ELF-1 (cell line): ENCODE measurements at places on chromosomes 7 and 10.

- DNase-seq = no peak
Observed at GRCh38 chr7:2175091-2175490, 57.7 kb downstream of the MAD1L1 start.

GRCh38 chr7:129993275-129993674 lies 40.5 kb upstream of the UBE2H start:
- DNase-seq = no peak

DNA sequence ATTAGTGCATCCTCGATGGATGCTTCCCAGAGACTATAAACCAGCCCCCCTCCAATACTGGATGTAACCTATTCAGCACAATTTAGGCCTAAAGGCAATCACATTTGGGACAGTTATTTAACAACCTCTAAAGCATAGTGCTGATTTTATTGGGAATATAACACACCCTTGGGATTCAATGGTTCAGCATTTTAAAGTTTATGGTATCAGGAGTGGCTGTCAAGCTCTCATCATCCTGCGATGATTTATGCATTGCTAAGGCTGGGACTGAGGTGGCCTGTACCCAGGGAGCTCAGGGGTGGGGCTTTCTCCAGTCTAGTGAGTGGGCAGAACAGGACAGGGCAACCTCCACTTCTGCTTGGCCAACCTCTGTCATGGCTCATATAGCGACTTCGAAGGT lies 464.9 kb downstream of the INHBA start:
- DNase-seq = no peak

GRCh38 chr7:138816650-138817049 lies 18.7 kb upstream of the ATP6V0A4 start:
- DNase-seq = no peak

DNA sequence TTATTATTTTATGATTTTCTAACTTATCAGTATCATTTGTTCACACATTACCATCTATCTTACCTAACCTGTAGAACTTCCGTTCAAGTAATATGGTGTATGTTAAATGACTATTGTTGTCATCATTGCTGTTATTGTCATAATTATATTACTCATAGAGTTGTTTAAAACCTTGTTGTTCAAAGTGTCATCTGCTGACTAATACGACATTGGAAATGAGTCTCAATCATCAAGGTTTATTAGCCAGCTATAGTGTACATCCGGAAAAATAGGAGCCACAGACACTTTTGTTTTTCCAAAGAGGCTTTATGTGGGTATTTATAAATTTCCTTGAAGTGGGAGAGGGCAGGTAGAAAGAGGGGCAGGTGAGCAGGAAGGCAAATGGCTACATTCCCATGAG lies 386.9 kb upstream of the LRRTM3 start:
- DNase-seq = no peak
